Stimulated activated CD8-positive, alpha-beta memory T cell treated with anti-CD3 and anti-CD28 coated beads, Interleukin-4, amount 100 ng/mL, for 1 hour (primary cell): ENCODE measurements at places on chromosomes 4 and X.

- no peak for DNase-seq
These were observed 137.2 kb upstream of the ARHGEF9 start for GRCh38 chrX:63922221-63922620.

- DNase-seq, result no peak
These were observed 93.6 kb upstream of the RASGEF1B start for GRCh38 chr4:81565142-81565870.

- DNase-seq, result no peak
These were observed 105.9 kb upstream of the SLC7A11 start for GRCh38 chr4:138348055-138348454.

GRCh38 chr4:71333960-71334359 lies 4.9 kb upstream of the SLC4A4 start:
- no peak for DNase-seq

- no peak for DNase-seq
These were observed 733.4 kb downstream of the ADGRL3 start for GRCh38 chr4:61933527-61933926.
